Skin of body (tissue), 3 donors: ENCODE measurements at places on chromosomes 5 and 9.
A peak's percentile ranks its signal among the peaks of the same experiment; 100 is the strongest.

GRCh38 chr9:36328798-36329411, 70.7 kb upstream of the GNE start:
- peak; percentile 44 for DNase-seq

- no peak for DNase-seq
Observed at GRCh38 chr9:125902214-125902613, 155.0 kb downstream of the PBX3 start.

GRCh38 chr5:115952588-115952987, 9.7 kb upstream of the LVRN start:
- DNase-seq = no peak

- no peak for DNase-seq
Observed at GRCh38 chr5:32733590-32734340, 22.6 kb downstream of the NPR3 start.

DNA sequence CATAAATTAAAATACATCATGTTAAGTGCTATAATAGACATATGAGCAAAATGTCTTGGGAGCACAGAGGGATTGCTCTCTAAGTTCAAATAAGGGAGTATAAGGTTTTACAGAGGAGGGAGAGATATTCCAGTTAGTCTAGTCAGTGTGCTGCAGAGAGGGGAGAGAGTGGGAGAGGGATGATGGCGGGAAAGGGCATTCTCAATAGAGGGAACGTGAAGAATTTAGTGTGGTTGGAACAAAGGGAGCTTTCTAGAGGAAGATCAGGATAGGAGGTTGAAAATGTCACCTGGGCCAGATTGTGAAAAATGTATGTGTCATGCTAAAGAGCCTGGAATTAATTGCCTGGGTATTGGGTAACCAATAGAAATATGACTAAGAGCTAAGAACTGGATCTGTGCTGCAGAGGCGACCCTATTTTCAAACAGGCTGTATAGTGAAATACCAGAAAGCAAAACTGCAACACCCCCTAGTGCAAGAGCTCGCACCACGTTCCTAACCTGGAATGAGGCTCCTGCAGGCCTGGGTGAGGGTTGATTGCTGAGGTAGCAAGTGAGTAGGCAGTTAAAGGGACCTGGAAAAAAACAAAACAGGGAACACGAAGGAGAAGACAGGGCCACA, 791.8 kb upstream of the C9orf72 start:
- DNase-seq = no peak

- no peak for DNase-seq
Observed at GRCh38 chr5:92635001-92635461, 946.0 kb downstream of the NR2F1-AS1 start.

DNA sequence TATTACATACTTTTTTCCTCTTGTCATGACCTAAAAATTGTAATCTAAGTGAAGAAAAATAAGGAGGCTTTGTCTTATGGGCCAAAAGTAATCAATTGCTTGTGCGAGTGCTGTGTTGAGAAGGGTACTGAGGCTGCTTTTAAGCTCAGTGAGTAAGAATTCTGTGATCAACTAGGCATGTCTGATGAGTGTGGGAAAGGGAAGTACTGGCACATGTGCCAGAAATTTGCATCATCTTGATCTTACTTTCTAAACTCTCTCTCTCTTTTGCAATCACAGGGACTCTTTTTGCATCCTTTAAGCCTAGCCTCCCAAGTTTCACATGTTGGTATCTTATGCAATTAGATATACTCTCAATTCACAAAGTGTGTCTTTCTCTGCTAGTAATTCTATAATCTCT, 329.9 kb downstream of the KIF4B start:
- no peak for DNase-seq

DNA sequence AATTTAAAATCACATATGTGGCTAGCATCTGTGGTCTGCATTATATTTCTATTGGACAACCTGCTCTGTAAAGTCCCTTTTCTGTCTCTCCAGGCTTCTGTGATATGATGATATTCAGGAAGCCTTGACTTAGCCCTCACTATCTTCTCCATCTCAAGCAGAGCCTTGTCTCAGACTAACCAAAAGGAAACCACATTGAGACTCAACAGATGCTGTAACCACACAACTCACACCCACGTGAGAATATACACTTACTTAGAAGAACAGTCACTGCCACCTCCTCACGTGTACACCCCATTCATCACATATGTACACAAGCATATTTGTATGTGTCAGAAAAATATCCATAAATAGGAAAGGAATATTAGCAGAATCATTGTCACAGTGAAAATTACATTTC, 33.6 kb downstream of the HTR4 start:
- DNase-seq = no peak

DNA sequence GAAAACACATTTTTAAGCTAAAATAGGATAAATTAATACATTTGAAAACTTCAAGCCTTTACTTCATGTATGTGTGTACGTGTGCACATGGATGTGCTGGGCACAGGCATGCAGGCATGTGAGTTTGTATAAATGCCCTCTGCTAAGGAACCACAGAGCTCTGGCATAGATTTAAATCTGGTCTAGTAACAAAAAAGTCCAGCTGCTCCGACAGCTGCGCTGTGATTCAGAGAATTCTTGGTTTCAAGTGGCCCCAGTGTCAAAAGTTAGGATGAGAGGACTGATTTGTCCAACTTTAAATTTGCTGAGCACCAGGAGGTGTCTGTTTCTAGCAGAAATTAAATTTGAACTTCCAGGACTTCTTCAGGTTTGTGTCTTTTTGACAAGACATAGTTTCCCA, 203.7 kb upstream of the TUT7 start:
- DNase-seq = no peak

DNA sequence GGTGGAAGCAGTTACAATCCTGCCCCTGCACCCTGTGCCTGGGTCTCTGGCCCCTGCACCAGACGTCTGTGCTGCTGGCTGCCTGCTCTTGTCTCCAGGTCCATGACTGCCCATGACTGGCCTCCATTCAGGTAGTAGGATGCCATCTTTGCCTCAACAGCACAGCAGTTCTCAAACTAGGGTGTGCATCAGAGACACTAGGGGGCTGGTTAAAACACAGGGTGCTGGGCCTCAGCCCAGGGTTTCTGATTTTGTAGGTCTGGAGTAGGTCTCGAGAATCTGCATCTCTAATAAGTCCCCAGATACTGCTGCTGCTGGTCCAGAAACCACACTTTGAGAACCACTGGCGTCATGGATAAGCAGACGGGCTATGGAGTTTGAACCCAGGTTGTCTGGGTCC, 24.0 kb downstream of the COL15A1 start:
- no peak for DNase-seq

DNA sequence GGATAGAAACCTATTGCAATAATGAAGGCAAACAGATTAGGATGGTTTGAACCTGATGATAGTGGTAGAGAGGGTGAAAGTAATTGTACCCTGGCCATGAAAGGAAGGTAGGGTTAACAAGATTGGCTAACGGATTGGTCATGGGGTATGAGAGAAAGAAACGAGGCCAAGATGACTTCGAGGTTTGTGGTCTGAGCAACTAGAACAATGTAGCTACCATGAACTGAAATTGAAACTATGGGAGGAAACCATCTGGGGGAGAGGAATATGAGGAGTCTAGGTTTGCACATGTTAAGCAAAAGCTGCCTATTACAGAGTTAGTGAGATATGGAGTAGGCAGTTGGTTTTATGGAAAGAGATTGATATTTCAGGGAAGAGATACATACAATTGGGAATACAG, 406.0 kb downstream of the PRELID2 start:
- no peak for DNase-seq

DNA sequence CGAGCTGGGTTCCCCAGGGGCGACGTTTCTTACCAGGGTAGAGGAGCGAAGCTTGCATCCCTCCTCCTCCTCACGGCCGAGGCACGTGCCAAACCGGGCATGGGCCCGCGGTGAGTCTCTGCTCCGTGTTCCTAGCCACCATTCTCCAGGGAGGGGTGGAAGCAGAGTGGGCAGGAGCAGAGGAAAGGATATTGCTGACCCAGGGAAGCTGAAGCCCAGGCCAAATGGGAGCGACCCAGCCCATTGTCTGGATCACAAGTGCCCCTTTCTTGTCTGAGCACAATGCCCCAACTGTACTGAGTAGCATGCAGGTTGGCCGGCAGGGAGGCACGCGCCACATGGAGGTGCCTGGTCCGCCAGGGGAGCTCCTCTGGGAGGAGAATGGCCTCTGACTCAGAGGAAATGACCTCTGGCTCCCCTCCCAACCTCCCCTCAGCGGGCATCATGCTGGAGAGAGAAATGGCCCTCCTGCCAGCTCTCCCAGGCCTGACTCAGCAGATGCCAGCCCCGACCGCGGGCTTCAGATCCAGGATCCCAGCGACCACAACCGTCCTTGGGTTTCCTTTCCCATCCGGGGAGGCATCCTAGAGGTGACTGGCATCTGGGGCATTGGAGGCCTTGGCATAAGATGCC, 1.1 kb downstream of the PRR7 start:
- DNase-seq = no peak

GRCh38 chr9:133121198-133121914, at the start of gene RALGDS:
Gene RALGDS (minus strand): TSS chr9:133121240. CDS start chr9:133121154, 86 bp downstream.
- peak; percentile 71 for DNase-seq

GRCh38 chr9:3760031-3760430, 234.2 kb upstream of the RFX3 start:
- no peak for DNase-seq

- no peak for DNase-seq
Observed at GRCh38 chr5:5795074-5795771, 372.7 kb downstream of the ICE1 start.

- DNase-seq = no peak
Observed at GRCh38 chr9:17394881-17395510, 183.9 kb upstream of the SH3GL2 start.

GRCh38 chr5:172096207-172096940, 89.9 kb upstream of the FBXW11 start:
- DNase-seq = no peak

GRCh38 chr5:6362846-6363245, 15.5 kb downstream of the MED10 start:
- no peak for DNase-seq

DNA sequence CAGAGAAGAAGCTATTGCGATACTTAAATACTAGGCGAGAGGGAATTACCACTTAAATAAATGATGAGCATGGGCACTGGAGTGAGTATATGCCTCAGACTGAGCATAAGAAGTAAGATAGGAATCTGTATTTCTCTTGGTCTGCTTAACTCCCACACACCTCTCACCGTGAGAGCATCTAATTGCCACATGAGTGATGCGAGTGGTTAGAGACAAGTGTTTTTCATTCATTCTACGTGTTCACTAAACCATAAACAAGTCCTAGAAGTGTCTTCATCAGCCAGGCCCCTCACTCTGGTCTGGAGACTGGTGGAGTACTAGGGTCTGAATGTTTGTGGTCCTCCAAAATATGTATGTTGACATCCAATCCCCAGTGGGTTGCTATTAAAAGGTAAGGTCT, 150.2 kb upstream of the SLC12A2 start:
- no peak for DNase-seq

- DNase-seq = no peak
Observed at GRCh38 chr5:78547183-78547582, 101.4 kb downstream of the LHFPL2 start.

DNA sequence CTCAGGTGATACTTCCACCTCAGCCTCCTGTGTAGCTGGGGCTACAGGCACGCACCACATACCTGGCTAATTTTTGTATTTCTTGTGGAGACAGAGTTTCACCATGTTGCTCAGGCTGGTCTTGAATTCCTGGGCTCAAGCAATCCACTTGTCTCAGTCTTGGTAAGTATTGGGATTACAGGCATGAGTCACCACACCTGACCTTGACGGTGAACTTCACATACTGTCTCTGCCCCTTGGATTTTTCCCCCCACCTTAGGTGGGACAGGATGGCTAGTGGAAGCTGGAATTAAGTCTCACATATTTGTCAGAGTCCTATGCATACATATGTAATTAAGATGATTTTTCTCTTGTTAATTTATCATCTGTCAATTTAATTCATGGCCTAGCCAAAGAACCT, 20.9 kb upstream of the RFK start:
- no peak for DNase-seq

GRCh38 chr5:119273391-119273839, 82.4 kb upstream of the TNFAIP8 start:
- no peak for DNase-seq

- no peak for DNase-seq
Observed at GRCh38 chr5:64140018-64140417, 25.6 kb upstream of the RNF180 start.

- DNase-seq = no peak
Observed at GRCh38 chr5:89071941-89072331, 189.0 kb upstream of the MEF2C start.

- DNase-seq = peak; percentile 87
Observed at GRCh38 chr5:17216974-17217492, 398 bp upstream of the BASP1 start.

- DNase-seq = no peak
Observed at GRCh38 chr9:117919538-117919937, 215.3 kb downstream of the TLR4 start.

- DNase-seq = no peak
Observed at GRCh38 chr9:109016132-109016531, 2.8 kb upstream of the CTNNAL1 start.

- no peak for DNase-seq
Observed at GRCh38 chr9:111074395-111074794, 36.1 kb upstream of the LPAR1 start.

- DNase-seq = no peak
Observed at GRCh38 chr9:124381170-124381945, 33.9 kb downstream of the PSMB7 start.

DNA sequence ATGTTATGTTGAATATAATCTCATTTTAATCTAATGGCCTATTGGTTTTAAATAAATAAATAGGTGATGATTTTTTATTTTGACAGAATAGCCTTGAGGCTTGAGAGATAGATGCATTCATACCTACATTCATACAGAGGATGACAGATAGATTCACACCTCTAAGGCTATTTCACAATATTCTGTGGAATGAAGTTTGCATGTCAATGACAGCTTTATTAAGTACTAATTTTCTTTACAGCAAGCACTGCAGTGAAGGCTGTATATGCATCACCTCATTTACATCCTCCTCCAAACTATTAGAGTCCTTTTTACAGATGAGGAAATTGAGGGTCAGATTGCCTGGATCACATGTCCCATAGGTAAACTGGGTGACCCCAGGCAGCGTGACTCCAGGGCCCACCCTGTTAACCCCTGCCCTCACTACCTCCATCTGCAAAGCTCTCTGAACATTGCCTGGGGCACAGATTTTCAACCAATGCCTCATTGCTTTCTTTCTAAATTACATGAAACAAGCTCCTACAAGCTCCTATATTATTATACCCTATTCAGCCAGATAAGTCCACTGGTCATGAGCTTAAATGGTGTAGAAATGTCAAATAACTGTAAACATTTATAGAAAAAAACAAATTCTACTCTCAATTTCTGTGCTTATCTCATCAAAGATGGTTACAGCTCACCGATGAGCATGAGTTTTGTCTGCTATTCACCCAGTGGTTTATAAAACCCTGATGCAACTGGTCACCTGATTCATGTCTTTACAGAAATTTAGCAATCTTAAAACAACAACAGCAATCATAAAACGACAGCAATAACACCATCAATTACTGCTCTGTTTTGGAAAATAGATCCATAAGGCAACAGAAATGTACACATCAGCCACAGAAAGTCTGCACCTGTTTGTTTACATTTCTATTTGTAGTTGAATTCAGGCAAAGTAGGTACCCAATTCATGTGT, 338.0 kb downstream of the NSG2 start:
- DNase-seq = no peak

- no peak for DNase-seq
Observed at GRCh38 chr5:6872441-6873160, 159.4 kb downstream of the TENT4A start.
